ELF-1 (cell line): ENCODE measurements at places on chromosomes 2 and 18.
A peak's percentile ranks its signal among the peaks of the same experiment; 100 is the strongest.

DNA sequence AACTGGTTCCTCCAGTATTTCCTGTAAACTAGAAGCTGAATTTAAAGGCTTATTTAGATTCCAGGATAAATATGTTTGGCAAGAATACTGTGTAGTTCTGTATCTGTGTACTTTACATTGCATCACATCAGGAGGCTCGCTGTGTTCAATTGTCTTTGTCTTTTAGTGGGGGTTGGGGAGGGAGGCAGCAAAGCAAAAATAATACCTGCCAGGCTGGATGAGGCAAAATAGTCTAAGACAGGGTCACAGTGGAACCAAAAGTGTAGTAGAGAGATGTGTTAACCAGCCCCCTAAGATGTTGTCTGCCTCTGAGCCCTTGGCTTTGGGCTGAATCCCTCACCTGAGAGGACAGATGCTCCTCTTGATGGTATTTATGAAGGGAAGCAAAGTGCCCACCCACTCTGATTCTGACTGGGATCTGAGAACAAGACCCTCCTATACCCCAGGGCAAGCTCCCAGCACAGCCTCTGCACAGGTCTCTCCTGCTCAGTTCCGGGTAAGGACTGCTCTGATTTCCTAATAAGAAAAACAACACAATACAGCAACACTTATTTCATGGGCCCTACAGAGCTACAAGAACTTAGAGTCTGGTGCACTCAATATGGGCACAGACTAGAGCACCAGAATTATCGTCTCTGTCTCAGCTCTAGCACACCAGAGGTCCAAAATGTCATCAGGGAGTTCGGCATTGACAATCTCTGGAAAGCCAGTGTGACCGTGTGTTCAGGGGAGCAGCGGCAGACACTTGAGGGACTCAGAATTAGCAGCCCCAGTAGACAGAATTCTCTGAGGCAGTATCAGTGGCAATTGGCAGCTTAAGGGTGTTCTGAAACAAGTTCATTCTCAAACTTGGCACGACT lies 7.2 kb upstream of the AFTPH start:
- no peak for DNase-seq

- peak; percentile 44 for DNase-seq
Observed at GRCh38 chr2:47174733-47175361, 19.7 kb upstream of the STPG4 start.

- no peak for DNase-seq
Observed at GRCh38 chr2:173059292-173059691, 16.4 kb upstream of the MAP3K20 start.

DNA sequence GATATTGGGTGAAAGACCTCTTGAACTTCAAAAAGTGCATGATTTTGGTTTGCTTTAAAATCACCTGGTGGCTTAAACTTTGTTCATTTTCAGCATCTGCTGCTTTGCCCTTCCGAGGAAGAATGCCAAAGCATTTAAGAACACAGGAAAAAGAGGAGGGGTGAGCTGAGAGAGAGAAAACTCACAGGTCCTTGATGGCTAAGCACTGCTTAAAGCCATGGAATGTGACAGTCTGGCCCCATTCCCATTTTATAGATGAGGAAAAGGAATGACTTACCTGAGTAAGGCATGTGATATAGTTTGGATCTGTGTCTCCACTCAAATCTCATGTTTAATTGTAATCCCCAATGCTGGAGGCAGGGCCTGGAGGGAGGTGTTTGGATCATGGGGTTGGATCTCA lies 58.1 kb downstream of the KCNS3 start:
- DNase-seq, result no peak

GRCh38 chr2:38146907-38147307 lies 71.0 kb upstream of the CYP1B1 start:
- DNase-seq, result peak; percentile 79

DNA sequence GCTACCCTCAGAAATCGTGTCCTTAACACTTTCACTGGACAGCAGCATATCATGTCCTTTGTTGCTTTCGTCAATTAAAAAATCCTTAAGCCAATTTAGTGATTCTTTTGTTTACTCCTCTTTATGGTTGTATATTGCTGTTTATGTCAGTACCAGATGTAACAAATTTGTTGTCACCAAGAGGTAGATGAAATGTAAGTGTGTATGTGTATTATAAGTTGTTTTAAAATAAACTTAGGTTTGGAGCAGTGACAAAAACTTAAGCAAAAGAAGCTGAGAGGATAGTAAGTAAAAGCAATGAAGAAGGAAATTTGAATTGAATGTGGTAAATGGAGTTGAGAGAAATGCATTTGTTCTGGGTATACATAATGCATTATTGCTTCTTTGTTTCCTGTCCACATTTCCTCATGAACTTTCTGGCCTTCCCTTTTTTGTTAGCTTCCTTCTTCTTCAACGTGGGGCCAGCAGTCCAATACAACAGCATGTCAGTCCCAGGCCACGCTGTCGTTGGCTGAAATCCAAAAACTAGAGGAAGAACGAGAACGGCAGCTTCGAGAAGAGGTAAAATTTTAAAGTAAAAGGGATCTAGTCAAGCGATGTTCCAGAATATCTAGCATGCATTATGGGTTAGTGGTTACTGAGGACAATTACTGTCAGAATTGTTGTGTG lies 30.5 kb upstream of the SNORC start:
- no peak for DNase-seq

DNA sequence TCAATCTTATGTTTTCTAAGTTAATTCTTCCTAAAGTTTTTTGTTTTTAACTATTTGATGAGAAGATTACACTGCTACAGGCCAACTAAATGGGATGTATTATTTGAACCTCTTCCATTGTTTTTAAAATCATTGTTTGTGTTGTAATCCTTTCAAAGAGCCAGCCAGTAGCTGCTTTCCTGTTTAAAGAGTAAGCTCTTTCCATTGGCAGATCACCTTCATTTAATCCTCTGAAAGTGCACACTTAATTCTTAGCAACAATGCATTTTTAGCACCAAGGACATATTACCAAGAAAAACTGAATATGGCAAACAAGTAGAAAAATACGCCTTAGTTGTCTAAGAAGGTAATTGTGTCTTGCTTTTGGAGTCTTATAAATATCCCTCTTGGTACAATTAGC lies 54.0 kb downstream of the MEIS1 start:
- DNase-seq, result no peak

DNA sequence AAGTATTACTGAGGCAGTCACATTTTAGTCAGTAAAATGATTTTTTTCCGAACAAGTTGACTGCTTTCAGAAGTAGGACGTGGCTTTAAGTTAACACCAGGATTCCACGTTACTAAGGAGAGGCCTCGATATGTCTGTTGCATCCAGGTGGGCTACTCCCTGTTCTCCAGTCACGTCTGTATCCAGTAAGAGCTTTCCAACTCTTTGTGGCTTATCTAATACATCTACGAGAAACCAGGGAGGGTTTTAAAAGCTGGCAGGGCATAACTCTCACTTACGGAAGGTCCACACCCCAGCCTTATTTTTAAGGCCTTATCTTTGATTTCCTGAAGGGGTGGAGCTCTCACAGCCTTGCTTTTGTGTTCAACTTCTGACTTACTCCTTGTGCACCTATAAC lies 99.2 kb downstream of the SLC8A1 start:
- DNase-seq, result no peak

DNA sequence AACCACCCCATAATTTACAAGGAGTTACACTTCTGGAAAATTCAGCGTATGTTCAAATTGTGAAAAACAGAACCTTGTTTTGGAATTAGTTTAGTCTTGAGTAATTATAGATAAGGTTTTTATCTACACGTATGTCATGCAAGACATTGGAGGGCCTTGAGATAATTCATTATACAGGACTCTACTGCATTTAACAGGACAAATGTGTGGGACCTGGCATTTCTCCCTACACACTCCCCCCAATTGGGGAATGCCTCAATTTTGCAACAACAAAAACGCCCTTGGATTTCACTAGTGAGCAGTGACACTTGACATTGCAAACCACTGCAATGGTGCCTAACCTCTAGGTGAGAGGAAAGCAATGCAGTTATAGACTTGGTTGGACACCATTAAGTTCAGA lies 11.4 kb downstream of the SLC1A4 start:
- DNase-seq, result no peak

GRCh38 chr2:74778381-74779264 lies 55.3 kb upstream of the HK2 start:
- DNase-seq, result peak; percentile 80

DNA sequence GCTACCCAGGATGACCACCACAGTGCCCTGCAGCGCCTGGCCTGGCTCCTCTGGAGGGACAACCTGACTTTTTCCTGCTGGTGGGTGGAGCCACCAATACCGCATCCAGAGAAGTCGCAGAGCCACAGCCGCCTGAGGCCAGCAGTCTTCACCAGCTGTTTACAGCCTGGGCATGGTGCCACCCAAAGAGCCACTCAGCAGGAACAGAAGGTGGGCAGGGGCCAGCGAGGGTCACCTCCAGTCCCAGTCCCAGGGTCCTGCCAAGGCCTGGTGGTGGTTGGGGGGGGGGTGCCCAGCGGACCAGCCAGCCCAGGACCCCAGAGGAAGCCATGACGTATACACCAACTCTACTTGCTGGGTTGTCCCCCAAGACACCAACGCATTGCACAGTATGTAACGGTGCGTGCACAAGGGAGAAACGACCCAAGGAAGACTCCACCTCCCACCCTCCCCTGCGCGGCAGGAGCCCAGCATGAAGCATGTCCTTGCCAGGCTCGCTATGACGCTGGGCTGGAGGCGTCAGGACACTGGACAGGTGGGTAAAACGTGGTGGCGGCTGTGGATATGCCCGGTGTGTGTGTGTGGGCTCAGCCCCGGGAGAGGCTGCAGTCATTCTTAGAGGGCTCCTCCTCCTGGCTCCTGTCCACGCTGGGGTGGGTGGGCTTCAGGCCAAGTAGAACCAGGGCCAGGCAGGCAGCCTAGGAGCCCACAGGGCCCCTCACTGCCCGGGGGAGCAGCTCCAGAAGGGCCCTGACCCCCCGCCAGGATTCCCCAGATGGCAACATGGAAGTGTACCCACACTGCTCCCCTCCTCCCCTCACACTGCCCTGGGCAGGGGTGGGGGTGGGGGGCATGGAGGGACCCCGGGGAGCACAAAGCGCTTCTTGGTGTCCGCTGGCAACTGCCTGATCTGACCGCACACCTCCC lies 49.3 kb downstream of the HS6ST1 start:
- no peak for DNase-seq

- DNase-seq, result no peak
Observed at GRCh38 chr18:35694808-35695207, 113.3 kb downstream of the GALNT1 start.

DNA sequence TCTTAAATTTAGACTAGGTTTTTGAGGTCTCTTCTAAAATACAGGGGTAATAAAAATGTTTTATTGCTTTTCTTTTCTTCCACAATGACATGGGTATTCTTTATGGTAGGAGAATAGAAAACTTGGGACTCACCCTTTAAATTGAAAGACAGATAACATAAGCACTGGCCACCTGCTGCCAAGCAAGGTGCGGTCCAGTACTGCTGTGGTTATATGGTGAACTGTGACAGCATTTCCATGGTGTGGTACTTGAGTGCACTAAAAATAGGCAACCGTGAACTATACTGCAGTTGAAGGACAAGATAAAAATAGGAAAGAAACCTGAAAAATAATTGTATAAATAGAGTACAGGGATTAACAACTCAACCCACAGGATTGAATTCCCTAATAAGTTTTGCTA lies 54.4 kb upstream of the GRB14 start:
- DNase-seq, result no peak

- peak; percentile 44 for DNase-seq
Observed at GRCh38 chr2:218398437-218399390, 954 bp upstream of the CTDSP1 start.

GRCh38 chr2:55616551-55617174 lies 759 bp downstream of the PPP4R3B start:
- DNase-seq, result peak; percentile 61

DNA sequence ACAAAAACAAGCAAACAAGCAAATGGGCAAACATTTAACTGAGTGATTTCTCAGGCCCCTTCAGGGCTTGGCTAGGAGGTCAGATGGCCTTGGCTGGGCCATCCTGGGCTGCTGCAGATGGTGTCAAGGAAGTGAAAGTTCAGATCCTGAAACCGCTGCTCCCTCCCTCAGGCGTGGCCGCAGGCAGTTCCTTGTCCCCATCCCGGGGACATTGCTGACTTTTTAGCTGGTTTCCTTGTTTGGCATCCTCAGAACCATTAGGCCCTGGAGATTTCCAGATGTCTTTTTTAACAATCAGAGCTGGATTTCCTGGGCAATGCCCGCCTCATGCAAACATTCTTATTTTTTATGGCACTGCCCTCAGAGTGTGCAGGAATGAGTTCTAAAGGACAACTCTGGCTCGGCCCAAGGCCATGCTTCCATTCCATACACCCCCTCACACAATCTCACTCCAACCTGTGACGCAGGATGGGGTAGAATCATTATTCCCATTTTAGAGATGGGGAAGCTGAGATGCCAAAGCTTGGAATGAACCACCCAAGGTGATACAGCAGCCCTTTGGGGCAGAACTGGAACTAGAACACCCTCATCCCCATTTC lies 86.1 kb upstream of the ZCCHC2 start:
- no peak for DNase-seq

DNA sequence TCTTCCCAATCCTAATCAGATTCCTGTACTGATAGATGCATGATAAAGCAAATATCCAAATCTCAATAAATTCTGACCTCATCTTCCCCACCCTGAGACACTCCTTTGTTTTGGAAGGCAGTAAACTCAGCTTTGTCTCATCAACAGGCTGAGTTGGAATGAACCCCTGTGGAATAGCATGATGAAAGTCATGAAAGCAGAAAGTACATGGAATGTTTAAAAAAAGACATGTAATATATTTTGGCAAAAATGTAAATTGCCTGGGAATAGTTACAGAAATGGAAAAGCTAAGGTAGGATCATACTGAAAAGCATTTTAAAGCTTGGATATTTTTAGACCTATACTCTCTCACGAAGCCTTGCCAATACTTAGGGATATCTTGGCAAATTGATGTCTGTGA lies 468.7 kb upstream of the CDH7 start:
- no peak for DNase-seq

DNA sequence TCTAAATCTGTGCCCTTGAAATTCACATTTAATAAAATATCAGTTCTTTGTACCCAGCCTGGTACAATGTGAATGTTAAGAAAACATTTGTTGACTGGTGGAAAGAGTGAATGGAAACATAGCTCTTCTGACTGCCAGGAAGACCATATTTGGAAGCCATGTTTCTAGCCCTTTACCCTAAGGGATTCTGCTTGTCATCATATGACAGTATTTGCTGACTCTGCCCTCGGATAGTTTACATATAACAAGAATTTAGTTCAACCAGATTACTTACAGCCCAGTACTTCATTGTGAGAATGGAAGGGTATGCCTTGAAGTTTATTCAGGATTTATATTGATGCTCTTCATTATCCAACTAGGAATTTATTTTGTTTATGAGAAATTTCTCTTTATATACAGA lies 13.8 kb upstream of the KCNS3 start:
- no peak for DNase-seq

GRCh38 chr2:39664232-39664887 lies 1.4 kb upstream of the TMEM178A start:
- no peak for DNase-seq

- DNase-seq, result no peak
Observed at GRCh38 chr2:120750488-120751210, 15.0 kb downstream of the GLI2 start.
